ENCODE measurements at places on chromosomes 7 and 10. TPM values are rescaled to one million over a fixed set of nuclear protein-coding genes. Genes with fewer than 3 reads are reported as not detected.

Gene MLXIPL
- polyA plus RNA-seq: 248 TPM

Gene VWC2
- not detected for polyA plus RNA-seq

Gene HECTD2
- 6.8 TPM for polyA plus RNA-seq

Gene PPP1R9A
- 7.2 TPM for polyA plus RNA-seq

Gene APBB1IP
- polyA plus RNA-seq: 4.8 TPM

DNA sequence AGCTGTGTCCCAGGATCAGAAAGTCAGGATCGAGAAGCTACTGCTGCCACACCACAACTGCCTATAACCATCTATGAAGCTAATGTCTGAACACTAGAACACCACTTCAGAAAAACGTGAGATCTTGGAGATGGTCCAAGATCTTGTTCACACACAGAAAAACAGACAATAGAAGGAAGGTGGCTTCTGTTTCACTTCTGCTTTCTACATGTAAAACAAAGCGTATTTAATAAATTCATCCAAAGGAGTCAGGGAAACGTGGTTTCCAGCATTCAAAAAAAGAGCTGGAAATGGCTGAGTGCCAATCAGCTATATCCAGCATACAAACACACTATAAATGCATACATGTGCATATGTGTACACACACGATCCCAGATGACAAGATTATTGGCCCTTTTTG is 70.2 kb upstream of the CCDC71L start:
- no peak for DNase-seq

DNA sequence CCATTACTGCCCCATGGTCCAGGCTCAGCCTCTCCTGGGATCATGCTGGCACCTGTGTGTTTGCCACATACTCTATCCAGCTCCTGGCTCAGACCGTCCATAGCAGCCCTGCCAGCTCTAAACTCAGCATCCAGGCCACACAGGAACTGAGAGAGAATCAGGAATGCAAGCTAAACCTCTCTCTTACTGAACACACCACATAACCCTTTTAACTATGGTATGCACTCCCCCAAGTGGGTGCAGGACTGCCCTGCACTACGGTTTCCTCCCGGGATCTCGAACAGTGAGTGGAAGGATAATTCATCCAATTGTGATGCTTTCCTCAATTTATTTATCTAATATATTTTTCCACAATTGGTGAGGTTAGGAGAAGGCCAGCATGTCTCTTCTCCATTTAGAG is 17.1 kb upstream of the ZNF800 start:
- DNase-seq: no peak

DNA sequence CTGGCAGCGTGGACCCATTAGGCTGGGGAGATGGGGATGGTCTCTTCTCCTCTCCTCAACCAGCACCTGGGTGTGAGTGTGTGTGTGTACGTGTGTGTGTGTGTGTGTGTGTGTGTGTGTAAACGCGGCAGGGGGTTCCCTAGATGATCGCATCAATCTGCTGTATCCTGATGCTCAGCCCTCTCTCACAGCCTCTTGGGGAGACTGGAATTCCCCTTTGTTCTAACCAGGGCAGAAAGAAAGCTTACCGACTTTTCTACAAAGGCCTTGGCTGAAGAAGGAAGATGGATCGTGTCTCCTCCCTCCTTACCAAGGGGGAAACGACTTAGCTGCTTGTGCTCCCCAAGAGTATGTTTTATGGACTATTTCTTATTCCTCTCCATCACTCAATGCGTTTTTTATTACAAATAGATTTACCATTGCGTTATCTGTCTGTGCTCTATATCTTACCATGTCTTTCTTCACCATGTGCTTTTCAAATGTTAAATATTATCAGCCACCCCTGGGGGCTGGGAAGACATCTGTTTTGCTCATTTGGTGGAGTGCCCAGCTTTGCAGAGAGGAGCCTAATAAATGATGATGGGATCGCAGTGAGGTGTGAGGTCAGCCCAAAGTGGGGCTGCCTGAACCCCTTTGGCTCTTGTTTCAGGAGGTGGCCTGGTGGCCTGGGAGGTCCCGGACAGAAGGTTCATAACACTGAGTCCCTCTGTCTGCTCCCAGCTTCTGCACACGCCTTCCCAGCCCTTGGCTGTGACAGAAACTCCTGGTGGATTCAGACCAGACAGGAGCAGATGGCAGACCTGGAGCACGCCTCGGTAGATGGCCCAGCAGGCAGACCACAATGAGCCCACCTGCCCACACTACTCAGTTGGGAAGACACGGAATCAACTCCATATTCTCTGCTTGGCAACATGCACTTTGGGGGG is 262.0 kb downstream of the PRPF18 start:
- DNase-seq: no peak

GRCh38 chr10:132306864-132307751 is 642 bp downstream of the STK32C start:
- DNase-seq: peak; percentile 51

GRCh38 chr10:49668684-49669083 is 10.8 kb upstream of the C10orf53 start:
- no peak for DNase-seq

DNA sequence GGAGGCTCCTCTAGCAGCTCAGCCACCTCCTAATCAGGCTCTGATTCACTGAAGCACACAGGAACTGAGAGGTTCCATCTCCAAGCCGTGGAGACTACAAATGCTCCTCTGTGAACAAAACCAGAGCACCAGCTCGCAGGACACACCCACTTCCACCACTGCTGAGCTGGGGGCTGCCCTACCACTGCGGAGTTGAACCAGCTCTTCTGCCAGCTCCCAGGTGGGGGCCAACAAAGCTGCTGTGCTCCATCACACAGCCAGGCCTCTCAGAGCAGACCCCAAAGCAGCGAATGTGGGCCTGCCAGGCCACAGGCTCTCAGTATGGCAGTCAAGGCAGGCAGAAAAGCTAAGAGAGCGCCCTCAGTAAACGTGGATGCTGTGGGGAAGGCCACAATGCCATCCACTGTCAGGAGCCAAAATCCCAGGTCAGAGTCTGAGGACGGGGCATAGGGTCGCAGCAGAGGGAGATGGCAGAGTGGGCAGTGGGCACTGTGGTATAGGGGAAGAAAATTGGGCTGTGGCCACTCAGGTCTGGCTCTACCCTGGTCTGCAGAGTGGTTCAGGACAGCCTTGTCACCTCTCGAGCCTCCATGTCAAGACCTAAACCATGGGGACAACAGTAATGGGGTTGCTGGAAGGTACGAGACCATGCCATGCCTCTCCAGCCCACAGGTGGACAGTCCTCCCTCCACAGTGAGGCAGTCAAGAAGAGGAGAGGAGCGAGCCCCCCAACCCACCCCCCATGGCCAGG is 82.1 kb downstream of the GRID1 start:
- DNase-seq: no peak

GRCh38 chr7:5426226-5426475 is 2.5 kb upstream of the TNRC18 start:
- no peak for DNase-seq

GRCh38 chr10:85926986-85927385 is 439.6 kb downstream of the GRID1 start:
- DNase-seq: no peak
